ENCODE measurements at places on chromosomes 5 and 9.

- DNase-seq, result no peak
Measured at GRCh38 chr9:99400184-99400731, 178.2 kb downstream of the SEC61B start.

GRCh38 chr5:166436872-166437271 is 1854.6 kb upstream of the WWC1 start:
- no peak for DNase-seq

- no peak for DNase-seq
Measured at GRCh38 chr9:81598123-81598497, 91.2 kb downstream of the TLE1 start.

- DNase-seq, result no peak
Measured at GRCh38 chr9:19145881-19146280, 18.6 kb upstream of the PLIN2 start.

- DNase-seq, result no peak
Measured at GRCh38 chr9:91119679-91120078, 242.0 kb downstream of the AUH start.

- no peak for DNase-seq
Measured at GRCh38 chr5:122864400-122864799, 19.0 kb downstream of the SNX24 start.

GRCh38 chr5:122908108-122908507 is 62.7 kb downstream of the SNX24 start:
- no peak for DNase-seq

DNA sequence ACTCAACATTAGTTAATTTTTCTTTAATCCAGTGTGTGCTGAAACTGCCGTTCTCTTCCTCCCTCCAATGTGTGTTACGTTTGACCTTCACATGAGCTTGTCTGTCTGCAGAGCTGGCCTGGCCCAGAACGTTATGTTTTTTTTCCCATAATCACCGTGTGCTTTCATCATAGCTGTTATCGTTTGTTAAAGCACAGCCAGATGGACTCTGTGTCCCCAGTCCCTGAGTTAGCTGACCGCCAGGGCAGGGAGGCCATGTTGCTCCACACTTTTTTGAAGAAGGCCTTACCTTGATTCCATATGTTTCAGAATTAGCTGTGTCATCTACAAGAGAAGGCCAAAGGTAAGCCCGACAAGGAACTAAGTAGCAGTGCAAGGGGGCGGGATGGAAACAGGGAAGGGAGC is 55.7 kb downstream of the HSD17B3 start:
- DNase-seq, result no peak

DNA sequence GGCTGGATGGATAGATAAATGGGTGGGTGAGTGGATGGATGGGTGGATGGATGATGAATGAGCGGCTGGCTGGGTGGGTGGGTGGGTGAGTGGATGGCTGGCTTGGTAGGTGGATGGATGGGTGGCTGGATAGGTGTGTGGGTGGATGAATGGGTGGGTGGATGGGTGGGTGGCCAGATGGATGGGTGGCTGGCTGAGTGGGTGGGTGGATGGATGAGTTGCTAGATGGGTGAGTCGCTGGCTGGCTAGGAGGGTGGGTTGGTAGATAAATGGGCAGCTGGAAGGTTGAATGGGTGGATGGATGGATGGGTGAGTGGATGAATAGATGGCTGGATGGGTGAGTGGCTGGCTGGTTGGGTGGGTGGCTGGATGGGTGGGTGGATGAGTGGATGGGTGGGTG is 27.9 kb upstream of the CEP72 start:
- DNase-seq, result no peak

DNA sequence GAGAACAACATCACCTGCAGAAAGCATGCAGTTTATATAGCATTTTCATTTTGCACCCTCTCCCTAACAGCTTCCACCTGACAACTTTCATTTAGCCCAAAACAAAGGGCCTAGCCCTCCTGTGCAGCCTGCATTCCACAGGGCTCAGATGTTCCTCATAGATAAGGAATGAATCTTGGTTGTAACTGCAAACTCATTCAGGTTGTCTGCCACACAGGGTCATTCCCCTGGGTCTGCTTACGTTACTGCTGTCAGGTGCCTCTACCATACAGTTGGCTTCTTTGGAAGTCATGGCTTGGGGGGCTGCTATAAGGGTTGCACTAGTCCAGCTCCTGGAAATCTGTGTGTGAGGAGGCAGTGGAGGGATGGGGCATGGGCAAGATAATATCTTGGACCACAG is 2.7 kb upstream of the DCP2 start:
- DNase-seq, result no peak

- peak; percentile 17 for DNase-seq
Measured at GRCh38 chr5:135236908-135237747, 161.9 kb downstream of the MACROH2A1 start.

- no peak for DNase-seq
Measured at GRCh38 chr9:89046832-89047231, 55.6 kb downstream of the S1PR3 start.

DNA sequence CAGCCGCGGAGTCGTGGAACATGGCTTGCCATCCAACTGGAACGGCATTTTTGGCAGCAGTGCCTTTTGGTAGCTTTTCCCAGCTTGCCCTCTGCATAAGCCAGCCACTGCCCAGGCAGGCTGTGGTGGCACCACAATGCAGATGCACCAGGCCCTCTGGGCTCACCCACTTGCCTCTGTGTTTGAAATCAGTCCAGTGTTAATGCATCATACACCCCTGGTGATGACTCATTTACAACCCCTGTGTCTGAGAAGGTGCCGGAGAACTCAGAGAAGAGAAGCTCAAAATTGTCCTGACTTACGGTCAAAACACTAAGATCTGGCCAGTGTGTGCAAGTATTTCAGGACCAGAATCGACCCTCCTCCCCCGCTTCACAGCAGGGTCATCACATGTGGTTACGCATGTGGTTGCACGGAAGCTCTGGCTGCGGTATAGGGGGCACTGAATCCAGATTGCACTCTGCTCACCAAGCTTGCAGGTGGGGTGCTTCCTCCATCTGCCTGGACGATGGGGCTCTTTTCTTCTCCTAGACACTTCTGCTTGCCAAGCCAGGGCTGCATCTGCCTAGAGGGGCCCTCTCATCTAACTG is 66.5 kb upstream of the SMIM15 start:
- no peak for DNase-seq

DNA sequence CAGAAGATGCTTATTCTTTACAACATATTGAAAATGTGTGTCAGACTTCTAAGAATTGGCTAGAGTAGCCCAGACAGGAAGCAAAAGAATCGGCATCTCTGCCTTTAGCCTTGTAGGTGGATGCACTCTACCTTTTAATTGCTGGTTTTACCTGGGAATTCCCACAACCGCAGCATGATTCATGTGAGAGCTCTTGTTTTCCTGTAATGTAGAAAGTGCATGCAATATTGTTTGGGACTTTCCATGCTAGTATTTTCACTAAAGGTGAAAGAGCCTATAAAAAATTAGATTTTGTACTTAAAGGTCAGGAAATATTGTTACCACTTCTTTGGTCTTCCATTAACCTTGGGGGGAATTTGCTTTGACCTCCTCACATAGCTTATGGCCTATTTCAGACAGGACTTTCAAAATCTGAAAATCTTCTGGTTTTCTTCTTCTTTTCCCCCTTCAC is 89.8 kb downstream of the NTRK2 start:
- no peak for DNase-seq

DNA sequence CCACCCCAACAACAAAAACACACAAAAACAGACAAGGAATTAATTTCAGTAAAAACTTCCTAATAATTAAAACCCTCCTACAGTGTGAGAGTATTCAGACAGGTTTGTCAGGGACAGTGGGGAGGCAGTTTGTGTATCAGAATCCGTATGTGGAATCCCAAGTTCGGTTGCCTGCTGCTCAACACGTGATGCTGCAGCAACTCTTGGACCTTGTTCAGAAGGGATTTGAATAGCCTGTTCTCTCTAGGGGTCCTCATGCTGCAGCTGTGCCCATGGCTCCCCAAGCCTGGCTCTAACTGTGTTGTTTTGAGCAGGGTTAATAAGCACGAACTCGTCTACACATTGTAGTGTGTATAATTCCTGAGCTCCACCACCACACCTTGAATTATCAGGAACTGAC is 28.7 kb downstream of the TLE4 start:
- no peak for DNase-seq

DNA sequence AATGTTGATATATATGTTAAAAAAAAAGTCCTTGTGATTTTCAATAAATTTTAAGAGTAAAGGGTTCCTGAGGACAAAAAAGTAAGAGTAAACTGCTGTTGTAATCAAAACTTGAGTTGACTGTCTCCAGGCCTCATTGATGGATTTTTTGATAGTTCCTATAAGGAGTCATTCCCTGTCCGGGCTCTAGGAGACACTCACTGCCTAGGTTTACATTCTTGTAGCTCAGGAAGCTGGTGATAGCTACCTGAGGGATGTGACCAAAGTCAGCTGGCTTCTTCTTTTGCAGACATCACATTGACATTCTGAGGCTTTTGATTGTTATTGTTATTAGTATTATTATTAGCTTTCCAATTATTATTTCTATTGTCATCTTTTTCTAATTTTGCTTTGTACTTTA is 116.5 kb upstream of the FBXL7 start:
- DNase-seq, result no peak

DNA sequence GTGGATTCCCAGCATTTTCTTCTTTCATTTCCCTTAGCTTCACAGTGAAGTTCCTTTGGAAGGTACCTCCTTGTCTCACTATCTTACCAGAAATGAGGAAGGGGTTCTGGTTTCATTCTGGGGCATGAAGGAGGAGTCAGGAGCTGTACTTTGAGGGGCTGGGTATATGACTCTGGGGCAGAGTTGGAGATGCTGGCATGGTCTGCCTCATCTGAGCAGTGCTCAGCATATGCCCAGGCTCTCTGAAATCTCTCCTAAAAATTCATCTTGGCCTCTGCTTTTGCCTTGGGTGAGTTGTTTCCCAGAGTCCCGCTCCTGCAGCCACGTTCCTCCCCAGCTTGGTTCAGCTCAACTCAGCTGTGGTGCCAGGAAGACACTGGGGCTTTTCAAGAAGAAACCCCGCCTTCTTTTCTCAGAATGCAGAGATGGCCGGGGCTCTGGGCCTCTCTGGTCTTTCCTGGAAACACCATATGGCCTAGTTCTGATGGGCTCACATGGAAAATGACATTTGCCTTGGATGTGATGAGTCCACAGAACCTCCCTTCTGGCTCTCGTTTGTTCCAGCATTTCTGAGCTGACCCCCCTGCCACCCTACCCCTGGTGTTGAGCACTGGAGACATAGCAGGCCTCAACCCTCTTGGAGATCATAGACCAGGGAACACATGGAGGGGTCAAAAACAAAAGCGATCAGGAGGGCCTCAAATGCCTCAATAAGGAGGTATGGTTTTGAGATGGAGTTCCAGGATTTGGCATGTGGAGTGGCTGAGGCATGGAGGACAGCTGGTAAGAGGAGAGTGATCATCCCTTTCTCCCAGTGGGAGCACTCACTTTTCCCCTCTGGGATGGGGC is 12.0 kb upstream of the TGFBR1 start:
- DNase-seq, result peak; percentile 65
